Activated T-cell treated with anti-CD3 and anti-CD28 coated beads, Interleukin-2, amount 50 U/mL, for 4 hours (primary cell): ENCODE measurements at places on chromosomes 1 and 21. TPM values are rescaled to one million over a fixed set of nuclear protein-coding genes. Genes with fewer than 3 reads are reported as not detected.

DNA sequence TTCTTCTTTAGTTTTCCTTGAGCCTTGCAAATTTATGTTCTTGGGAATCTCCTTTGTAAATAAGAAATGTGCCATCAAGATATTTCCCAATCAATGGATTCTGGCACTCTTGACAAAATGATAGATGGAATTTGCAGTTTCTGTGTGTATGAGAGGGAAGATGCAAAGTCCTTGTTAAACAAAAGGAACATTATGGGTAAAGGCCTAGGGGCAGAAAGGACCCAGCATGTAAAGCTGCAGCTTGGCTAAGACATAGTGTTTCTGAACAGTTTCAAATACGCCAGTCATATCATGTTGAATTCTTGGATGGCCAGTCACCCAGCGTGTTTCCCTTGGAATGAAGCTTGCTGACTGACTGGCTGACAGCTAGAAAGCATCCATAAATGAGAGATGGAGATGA is 210.8 kb downstream of the NFIA start:
- DNase-seq = no peak

- no peak for DNase-seq
Observed at GRCh38 chr1:39761557-39762260, 9.4 kb downstream of the OXCT2 start.

DNA sequence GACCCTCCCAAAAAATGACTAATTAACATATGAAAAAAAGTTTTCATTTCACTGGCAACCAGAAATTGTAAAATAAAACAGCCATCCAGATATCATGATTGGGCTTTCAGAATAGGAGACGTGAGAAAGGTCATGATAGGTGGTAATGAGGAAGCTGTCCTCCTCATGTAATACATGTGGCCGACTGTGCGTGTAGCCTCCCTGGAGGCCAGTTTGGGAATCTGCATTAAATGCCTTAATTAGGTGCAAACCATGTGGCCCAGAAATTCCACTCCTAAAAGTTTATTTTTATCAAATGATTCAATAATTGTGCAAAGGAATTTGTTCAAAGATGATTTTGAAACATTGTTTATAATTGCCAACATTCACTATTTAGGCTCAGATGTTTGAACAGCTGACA is 127.6 kb upstream of the C1orf105 start:
- no peak for DNase-seq

DNA sequence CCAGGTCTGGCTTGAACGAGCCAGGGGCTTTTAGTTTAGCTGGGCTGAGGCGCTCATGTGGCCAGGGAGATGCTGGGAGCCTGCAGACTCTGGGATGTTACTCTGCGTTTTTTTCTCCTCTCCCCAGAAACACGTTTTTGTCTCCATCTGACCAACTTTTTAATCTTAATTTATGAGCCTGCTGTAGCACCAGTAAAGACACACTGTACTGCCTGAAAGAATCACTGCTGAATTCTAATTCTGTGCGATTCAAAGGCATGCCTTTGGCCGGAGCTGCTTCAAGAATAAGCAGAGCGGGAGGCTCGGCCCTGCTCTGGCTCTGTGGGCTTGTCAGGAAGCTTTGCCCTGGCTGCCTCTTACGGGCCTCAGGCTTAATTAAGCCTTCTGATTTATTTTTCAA is 129.5 kb downstream of the CAMTA1 start:
- no peak for DNase-seq

DNA sequence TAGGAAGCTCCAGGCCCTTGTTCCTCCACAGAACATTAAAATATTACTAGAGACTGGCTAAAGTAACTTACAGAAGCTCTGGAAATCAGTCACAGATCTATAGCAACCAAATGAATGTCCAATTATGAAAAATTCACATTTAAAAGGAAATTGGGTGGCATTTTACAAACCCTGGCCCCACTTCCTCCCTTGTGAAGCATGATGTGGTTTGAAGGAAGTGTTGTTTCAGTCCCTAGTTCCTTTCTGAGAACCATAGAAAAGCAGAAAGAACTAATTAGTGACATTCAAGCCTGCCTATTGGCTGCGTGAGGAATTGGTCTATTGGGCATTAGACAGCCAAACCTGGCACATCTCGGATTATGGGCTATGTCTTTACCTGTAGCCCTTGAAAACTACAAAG is 649.7 kb upstream of the NEGR1 start:
- DNase-seq = no peak

DNA sequence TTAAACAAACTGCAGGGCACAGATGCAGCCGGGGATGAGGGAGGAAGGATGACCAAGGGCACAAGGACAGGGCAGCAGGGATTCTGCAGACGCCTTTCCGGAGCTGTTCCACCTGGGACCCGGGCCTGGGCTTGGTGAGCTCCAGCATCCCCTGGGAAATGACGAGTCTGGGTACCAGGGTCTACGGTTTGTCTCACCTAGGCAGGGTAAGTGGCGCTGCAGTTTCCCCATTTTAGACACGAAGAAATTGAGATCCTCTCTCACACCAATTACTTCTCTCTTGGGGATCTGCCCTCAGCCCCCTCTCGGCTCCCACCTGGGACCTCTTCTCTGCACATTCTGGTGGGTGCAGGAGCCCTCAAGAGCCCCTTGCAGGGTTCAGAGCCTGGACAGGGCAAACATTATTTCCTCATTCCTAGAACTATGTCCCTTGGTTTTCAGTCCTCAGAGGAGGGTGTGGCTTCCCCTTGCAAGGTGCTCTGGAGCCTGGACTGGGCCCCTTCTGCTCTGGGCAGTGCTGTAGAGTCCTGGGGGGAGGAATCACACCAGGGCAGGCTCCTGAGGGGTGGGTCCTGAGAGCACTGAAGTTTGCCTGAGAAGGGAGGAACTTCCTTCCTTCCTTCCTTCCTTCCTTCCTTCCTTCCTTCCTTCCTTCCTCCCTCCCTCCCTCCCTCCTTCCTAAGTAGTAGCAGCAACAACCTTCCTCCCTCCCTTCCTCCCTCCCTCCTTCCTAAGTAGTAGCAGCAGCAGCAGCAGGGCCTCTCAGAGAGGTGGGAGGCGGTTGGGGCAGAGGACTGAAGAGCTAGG is 16.0 kb downstream of the RAP1GAP start:
- DNase-seq = no peak

DNA sequence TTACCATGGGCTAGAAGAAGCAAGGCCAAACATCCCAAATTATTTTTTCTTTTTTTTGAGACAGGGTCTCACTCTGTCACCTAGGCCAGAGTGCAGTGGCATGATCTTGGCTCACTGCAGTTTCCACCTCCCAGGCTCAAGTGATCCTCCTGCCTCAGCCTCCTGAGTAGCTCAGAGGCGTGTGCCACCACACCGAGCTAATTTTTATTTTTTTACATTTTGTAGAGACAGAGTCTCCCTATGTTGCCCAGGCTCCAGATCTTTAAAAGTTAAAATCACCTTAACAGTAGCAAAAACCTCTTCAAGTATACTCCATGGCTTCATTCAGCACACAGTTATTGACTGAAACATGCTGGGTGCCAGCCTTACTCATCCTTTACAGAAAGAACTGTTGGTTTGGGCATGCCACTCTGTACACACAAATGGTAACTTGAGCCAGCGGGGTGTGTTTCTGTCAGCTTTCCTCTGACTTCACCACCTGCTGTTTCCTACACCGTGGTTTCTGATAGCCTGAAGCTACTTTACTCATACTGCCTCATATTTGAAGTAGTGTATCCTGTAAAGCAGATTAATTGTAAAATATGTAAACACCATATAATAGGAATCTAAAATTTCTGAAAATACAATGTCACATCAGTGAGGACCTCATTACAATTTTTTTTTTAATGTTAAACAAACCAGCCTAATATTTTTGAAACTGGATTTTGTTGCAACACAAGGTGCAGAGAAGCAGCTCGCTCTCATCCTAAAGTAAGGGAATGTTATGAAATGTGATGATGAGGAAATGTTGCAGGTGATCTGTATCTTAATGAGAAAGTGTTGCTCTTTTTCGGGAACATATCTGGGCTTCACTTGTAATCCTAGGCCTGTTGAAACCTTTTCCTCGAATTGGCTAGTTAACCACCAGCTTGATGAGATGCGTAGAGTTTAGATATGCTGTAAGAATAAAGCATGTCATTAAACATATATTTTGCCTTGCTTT is 113.9 kb downstream of the ATP5PO start:
- DNase-seq = no peak

Gene C1orf174
- 60.5 TPM for total RNA-seq

Gene PLD5
- total RNA-seq = not detected

Gene FAM177B
- not detected for total RNA-seq

Gene TMEM50B
- 18.4 TPM for total RNA-seq

Gene MRTO4
- 231 TPM for total RNA-seq
